LoVo (cell line): ENCODE measurements at places on chromosomes 1 and 21.

DNA sequence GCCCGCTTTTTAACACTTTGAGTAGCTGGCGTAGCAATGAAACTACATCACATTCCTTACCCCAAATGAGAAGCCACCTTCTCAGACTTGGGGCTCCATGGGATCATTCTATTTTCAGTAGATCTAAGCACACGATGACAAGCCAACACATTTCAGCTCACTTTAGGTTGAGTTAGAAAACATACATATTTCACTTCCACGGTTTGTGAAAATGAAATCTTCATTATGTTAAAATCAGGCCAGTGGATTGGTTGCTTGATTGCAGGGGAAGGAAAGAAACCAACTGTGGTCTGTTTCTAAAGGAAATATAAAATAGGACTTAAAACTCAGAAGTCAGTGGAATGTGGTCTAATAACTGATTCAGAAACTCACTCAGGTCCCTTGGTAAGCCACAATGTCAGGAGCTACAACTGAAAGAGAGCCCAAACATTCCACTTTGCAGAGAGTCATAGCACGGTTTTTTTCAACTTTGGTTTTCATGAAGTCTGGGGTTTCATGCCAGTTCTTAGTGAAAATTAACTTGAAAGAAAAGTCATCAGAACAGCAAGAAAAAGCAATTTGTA is 82.3 kb upstream of the TIAM1 start:
- DNase-seq = no peak

GRCh38 chr1:234599617-234600417 is 10.2 kb downstream of the IRF2BP2 start:
- peak; percentile 87 for DNase-seq

DNA sequence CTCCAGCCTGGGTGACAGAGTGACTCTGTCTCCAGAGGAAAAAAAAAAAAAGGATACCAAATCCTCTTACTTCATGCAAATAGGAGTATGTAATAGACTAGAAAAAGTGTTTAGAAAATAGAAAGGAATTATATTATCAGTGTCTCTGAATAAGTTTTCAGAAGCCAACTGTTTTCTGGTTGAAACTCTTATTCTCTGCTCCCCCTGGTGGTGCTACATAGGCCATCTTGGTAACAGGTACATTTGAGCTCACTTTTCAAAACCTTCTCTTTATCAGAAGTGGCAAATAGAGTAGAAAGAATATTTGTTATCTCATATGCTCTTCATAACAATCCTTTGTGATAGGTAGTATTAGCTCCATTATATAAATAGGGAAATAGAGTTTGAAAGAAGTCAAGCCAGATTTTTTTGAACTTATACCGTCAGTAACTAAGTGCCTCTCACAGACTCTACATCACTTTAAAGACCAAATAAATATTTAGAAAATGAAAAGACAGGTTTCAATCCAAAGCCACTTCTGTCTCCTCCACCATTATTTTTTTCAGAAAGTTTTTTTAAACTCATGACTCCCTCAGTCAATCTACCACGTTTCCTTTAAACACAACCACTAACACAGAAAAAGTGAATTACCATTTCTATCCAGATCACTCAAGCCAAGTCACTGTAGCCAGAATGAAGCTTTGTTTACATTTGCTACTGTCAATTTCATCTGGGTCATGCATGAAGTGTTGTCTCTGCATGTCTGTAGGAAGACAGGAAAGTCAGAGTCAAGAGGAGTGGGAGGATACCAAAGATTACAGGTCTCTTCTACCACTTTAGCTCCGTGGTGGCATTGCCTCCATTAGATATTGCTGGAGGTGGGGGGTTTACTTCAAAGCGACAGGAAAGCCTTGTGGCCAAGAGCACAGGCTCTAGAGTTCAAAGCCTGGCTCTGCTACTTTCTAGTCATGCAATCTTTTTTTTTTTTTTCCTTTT is 45.6 kb downstream of the IL23R start:
- no peak for DNase-seq

DNA sequence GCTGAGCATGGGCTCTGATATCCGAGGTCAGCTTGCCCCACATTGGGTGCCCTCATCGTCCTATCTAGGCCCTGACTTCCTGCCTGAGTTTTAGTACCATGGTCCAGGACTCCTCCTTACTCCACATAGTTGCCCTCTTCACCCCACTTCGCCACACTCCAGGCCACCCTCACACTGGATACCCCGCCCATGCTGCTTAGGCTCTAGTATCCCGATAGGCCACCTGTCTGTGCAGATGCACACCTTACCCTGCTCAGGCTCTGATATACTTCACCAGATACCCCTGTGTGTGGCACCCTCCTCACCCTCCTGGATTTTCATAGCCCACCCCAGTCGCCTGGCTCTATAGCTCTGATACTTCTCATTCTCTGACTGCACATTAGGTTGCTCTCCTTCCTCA is 145.5 kb upstream of the SERTAD4 start:
- no peak for DNase-seq

- DNase-seq = no peak
Observed at GRCh38 chr1:94047949-94048348, 73.0 kb downstream of the ABCA4 start.

- DNase-seq = no peak
Observed at GRCh38 chr1:184499616-184500015, 112.8 kb downstream of the C1orf21 start.

DNA sequence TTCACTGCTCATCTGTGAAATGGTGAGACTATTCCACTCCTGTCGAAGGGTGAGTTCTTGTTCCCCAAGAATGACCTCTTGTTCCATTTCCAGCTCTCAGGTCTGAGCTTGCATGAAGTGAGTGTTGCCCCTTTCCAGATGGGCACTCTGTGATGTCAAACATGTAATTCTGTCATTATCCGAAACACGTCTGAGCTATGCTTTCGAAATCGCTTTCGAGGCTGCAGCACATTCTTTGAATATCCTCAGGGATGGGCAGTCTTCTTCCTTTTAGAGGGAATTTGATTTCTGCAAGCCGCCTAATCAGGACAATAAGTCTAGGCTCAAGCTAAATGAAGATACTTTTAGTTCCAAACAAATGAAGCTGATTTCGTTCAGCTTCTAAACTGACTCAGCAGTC is 15.1 kb downstream of the NFASC start:
- DNase-seq = no peak

DNA sequence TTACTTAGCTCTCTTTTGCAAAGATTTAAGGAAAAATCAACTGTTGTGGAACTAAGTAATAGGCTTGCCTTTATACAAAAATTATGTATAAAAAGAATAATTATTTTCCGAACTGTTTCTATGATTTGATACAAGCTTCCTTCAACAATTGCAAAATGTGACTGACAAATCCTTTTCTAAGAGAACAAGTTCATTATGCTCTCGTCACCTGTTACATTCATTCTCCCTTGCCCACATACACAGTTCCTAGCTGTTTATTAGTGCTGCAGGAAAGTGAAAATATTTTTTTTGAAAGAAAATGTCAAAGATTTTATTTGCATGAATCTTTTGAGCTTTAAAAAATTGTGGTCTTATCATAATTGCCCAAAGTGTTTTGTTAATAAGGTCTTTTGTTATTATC is 466.2 kb downstream of the USP25 start:
- DNase-seq = no peak

DNA sequence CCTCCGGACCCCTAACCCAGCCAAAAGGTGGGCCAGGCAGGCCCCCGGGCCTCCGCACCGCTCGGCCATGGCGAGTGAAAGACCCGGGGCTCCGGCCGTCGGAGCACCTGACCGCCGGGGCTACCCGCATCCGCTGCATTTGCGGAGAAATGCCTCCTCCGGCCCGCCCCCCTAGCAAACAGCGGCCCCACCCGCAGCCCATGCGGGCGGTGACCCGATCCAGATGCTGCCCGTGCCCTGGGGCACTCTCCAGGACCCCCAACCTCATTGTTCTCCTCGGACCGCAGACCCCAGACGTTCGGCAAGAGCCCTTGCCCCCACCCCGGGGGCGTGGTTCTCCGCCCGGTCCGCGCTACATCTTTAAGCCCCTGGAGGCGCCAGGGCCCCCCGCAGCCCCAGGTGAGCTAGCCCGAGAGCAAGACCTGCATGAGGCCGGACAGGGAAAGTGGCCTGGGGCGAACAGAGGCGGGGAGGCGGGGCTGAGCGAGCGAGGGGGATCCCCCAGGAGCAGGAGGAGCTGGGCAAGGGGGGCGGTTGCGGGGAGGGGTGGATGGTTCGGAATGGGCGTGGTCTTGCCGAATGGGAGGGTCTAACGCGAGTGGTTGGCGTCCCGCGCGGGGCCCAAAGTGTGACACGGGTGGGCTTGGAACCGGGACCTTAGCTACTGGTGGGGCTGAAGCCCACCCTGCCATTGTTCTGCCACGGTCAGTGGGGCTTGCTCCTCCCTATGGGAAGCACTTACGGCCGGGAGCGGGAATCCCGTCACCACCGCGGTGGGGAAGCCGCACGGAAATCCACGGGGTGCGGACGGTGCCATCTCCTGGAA is 6.3 kb upstream of the CRYBG2 start:
- no peak for DNase-seq

DNA sequence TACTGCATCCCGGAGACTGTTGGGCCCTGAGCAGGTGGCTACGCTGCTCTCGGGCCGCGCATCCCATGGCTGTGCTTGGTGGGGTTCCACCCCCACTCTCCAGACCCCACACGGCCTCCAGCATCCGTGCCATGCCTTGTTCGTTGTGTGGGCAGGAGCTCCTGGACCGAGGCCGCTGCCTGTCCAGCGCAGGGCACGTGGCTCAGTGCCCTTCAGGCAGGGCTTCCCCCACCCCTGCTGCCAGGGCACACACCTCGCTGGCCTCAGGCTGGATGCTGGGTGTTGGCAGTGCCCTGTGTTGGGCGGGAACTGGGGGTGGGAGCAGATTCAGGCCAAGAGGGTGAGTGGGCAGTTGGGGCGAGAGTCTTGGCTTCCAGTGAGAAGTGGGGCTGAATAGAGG is 9.9 kb downstream of the PRKCZ start:
- no peak for DNase-seq

GRCh38 chr1:221069178-221069903 is 190.1 kb downstream of the HLX start:
- no peak for DNase-seq

DNA sequence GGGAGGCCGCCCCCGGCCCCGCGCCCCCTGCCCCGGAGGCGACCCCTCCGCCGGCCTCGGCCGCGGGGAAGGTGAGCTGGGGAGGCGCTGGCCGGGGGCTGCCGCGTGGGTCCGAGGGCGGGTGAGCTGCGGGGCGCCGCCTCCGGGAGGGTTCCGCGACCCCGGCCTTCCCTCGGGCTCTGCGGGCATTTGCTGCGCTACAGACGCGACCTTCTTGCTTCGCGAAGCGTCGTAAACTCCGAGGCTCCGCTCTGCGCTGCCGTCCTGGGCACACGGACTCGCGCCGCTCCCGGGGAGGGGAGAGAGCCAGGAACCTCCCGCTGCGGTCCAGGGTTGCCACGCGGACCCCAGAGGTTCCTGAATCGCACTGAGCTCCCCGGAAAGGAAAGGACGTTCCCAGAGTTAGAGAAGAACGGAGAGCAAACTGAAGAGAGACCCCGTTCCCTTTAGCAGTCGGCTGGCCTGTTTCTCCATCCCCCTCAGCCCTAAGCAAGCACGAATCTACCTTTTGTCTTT is 345 bp downstream of the SLX9 start:
- peak; percentile 6 for DNase-seq

DNA sequence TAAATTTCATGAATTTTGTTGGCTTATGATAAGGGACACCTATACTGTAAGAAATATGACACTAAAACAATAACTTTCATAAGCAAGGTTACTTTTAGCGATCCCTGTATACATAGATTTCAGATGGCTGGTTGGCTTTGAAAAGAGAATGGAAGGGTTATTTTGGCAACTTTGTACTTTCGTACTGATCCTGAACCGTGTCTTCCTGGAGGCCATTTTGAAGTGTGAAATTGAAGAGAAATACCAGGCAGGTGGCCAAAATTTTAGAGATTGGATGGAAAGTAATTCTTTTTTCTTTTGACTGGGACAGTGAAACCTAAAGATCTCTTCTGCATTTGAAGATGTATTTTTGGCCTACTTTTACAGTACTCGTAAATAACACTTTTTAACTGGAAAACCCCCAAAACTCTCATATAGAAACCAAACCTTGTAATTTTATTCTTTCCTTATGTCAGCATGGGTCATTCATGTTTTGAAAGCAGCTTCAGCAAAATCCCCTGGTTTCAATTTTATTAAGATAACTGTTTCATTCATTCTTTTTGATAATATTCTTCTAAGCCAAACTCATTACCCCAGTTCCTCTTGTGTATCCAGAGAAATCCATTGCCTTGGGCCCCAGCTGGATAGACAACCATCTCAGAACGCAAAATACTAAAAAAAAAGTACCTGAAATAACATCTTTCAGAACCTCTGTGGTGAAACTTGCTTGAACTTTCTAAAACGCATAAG is 38.4 kb upstream of the ZNF281 start:
- DNase-seq = no peak

DNA sequence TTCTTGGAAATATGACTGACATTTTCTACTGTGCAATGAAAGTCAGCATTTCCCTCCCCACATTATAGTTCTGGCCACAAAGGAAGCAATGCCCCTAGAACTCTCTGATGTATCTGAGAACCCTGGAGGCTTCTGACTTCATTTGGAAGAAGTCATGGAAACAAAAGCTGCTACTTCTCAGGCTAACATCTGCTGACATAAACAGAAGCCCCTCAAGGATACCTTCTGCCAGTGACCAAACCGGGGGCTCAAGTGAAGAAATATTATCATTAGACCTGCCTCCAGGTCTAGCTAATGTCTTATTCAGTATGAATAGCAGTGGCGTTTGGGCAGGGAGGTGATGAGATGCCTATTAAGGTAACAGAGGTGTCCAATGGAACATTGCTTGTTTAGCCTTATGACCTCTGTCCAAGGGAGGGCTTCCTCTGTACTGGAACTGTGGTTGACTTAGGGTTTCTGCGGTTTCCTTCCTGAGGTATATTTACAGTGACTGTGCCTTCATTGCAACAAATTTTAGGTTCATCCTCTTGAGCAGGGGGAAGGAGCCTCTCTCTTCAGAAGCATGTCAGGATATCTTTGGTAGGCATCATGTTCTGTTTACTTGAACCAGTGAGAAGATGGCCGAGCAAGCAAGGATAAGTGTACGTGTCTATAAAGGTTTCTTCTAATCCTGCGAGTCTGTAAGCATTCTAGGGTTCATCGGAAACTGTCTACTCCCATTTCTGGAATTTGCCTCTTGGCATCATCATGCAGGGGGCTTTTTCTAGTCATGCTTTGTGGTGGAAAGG is 161.7 kb downstream of the PBX1 start:
- no peak for DNase-seq

DNA sequence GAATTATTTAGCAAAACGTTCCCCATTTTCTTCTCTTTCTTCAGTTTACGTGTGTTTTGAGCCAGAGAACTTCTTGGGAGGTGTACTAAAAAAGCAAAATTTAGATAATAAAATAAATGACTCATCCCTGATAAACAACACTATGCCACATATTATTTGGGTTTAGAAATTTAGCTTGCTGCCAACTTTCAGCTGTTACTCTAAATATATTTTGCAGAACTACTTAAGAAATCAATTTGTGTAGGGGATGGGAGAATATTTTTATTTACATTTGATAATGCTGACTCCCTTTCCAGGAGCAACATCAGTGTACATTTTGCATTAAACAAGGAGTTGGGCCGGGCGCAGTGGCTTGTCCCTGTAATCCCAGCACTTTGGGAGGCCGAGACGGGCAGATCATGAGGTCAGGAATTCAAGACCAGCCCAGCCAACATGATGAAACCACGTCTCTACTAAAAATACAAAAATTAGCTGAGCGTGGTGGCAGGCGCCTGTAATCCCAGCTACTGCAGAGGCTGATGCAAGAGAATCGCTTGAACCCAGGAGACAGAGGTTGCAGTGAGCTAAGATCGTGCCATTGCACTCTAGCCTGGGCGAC is 151.4 kb upstream of the ZRANB2 start:
- DNase-seq = no peak
